Stimulated activated CD4-positive, alpha-beta T cell treated with anti-CD3 and anti-CD28 coated beads, Interleukin-4, amount 100 ng/mL, for 1 hour (primary cell): ENCODE measurements at places on chromosomes 5 and 9.
A peak's percentile ranks its signal among the peaks of the same experiment; 100 is the strongest.

GRCh38 chr5:136190904-136191303 lies 2.1 kb downstream of the SMIM32 start:
- DNase-seq = no peak

GRCh38 chr5:151130922-151131891 lies 26.4 kb downstream of the ANXA6 start:
- DNase-seq = peak; percentile 16

DNA sequence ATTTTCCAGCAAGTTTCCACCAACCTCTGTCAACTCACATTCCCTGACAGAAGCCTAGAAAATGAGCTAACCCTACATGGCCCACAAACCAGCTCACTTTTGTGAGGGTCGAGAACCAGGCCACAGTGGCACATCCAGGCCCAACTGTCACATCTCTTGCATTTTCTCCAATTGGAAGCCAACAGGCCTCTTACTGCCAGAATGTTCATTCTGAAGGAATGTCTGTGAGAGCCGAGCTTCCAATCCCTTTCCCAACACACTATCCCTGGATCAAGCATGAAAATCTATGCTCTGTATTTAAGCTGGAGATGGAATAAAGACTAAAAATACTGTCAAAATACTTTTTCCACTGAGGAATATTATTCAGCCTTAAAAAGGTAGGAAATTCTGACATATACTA lies 20.0 kb downstream of the MARCHF3 start:
- DNase-seq = no peak

DNA sequence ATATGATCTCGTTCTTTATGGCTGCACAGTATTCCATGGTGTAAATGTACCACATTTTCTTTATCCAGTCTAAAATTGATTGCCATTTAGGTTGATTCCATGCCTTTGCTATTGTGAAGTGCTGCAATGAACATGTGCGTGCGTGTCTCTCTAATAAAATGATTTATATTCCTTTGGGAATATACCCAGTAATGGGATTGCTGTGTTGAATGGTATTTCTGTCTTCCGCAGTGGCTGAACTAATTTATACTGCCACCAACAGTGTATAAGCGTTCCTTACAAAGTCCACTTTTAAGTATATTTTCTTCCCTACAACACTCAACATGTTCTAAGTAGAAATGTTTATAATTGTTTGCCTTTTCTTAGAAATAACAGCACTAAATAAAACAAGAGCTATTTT lies 521.9 kb downstream of the DTWD2 start:
- no peak for DNase-seq

DNA sequence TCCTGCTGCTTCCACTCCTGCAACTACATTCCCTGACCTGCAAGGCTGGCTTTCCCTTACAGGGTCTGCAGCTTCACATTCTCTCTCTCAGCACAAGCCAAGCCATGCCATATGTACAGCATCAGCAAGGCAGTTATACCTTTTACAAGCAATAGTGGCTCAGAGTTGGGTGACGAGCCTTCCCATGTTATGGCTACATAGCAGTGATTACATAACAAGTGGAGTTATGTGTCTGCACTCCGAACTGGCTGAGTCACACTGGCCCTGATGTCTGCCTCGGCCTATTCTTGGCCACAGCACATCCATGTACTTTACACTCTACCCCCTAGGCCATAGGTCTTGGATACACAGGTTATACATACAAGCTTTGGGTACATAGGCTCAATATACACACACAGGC lies 52.0 kb upstream of the SNCAIP start:
- no peak for DNase-seq

DNA sequence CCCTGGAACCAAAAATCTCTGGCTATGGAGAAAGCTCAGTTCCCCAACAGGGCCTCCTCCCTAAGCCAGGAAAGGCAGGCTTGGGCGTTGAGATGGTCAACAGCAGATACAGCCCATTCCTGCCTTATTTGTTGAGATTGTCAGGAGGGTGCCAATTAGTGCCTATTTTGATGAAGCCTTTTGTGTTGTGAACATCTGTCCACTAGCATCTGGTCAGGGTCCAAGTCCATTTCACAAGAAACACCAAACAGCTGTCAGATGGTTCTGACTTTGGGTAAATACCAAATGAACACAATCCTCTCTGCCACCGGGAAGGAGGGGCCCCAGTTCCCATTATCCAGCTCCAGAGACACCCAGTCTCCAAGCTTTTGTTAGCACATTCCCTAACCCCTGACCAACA lies 19.9 kb downstream of the SEMA6A start:
- DNase-seq = no peak

DNA sequence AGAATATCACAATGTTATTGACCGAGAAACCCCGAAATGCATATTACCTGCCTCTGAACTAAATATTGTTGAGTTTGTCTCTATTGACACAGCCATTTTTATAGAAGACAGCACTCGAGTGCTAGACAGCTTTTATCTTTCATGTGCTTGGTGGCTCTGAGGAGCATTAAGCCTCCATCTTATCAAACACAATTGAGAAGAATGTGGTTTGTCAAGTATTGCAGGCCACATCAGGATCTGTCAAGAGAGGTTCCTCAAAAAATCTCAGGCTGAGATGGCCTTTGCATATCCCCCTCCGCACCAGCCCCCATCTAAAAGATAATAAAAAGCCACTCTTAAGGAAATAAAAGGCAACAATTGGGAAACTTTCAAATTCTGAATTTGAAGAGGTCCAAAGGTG lies 284.8 kb downstream of the DENND1A start:
- no peak for DNase-seq

- DNase-seq = no peak
Observed at GRCh38 chr5:59838989-59839388, 54.5 kb downstream of the PDE4D start.

GRCh38 chr9:5510360-5510931 lies at the start of gene PDCD1LG2:
TSS of gene PDCD1LG2 (plus strand) at chr9:5510531. CDS start at chr9:5522547, 12,016 bp downstream.
- DNase-seq = peak; percentile 60

DNA sequence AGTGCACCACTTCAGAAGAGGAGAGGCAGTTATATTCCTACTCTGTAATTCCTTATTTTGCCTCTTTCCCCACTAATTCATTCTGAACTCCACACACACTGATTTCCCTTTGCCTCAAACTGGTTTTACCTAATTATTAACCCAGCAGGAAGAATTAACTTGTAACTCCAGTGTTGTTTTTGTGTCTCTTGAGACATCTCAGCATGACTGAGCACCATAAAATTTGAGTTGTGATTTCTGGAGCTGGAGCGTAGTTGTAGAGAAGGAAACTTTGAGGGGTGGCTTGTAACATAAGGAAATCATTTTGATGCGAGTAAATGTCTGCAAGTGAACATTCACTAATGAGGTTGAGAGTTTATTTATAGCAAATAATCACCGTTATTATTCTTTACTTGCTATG lies 265.2 kb downstream of the TMEM38B start:
- no peak for DNase-seq

- DNase-seq = no peak
Observed at GRCh38 chr5:66198837-66199236, 54.7 kb downstream of the SREK1 start.

DNA sequence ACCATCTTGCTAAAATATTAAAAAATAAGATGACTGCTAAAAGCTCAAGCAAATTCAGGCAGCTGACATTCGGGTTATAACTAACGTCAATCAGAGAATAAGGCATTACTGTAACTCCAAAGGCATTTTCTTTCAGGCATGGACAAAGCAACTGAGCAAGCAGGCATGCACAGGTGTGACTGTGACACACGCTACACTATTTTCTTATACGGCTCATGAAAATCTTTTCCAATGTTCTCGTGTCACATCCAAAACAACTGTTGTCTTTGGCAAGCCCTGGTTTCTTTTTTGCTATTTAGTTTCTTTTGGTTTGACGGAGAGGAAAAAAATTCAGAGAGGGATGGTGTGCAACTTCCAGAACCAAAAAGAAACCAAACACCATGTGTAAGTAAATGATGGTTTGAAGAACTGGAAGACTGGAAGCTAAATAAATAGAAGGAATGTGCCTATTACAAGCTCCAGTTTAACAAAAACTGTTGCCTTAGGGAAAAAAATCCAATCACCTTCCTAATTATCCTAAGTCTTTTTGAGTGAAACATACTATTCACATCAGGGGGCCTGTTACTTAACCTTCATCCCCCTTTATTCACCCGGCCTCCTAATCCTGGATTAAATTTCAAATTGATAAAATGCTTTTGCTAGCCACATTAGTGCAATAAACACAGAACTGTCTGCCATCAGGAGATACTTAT lies 277.6 kb downstream of the PSAT1 start:
- no peak for DNase-seq

- no peak for DNase-seq
Observed at GRCh38 chr5:98248949-98249348, 524.5 kb upstream of the RGMB start.

DNA sequence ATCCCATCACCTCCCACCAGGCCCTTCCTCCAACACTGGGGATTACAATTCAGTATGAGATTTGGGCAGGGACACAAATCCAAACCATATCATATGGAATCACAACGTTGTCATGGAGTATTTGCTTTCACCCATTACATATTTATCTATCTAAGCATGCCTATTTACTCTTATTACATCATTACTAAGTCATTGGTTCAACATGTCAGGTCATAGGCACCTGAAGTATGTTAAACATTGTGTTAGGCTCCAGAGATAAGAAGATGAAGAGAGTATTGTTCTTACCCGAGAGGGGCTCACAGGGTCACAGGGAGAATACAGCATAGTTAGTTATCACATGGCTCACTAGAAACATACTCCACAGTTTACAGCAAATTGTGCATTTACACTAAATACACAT lies 150.5 kb downstream of the TMEM161B start:
- DNase-seq = no peak

DNA sequence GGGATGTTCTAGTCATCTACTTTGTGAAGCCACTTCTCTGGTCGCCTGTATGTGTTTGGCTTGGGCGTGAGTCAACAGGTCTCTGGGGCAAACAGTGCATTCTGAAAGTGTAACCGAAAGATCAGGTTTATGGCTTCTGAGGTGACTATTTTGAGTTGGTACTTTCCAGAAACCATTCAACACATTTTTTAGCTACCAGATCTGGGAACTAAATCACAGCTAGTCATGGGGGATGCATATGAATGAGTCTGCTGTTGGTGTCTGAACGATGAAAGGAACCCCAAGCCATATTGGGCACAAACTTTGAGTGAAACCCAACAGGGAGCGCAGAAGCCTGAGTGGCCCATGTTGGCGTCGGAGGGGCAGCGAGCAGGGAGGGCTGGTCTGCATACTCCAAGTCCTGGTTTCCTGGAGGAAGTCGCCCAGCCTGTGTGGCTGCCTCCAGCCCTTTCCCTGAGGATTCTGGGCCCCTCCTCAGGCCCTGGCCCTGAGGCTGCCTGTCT lies 35.3 kb downstream of the UBE2QL1 start:
- DNase-seq = no peak

GRCh38 chr5:128163991-128164390 lies 80.4 kb downstream of the SLC12A2 start:
- DNase-seq = no peak

DNA sequence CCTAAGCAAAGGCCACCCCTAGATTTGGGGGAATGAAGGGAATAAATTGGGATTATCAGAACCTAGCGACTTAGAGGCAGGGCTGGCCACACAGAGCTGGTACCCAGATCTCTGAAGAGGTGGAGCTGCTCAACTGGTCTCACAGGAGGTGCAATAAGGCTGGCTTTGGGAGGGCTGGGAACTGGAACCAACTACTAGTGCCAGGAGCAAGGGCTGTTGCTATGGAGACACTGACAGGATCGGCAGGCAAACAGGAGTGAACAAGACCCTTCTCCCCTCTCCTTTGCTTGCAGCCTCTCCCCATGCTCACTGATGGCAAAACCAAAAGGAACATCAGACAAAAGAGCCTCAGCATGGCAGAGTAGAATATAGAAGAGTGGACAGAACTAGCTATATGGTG lies 17.0 kb upstream of the WHRN start:
- no peak for DNase-seq

DNA sequence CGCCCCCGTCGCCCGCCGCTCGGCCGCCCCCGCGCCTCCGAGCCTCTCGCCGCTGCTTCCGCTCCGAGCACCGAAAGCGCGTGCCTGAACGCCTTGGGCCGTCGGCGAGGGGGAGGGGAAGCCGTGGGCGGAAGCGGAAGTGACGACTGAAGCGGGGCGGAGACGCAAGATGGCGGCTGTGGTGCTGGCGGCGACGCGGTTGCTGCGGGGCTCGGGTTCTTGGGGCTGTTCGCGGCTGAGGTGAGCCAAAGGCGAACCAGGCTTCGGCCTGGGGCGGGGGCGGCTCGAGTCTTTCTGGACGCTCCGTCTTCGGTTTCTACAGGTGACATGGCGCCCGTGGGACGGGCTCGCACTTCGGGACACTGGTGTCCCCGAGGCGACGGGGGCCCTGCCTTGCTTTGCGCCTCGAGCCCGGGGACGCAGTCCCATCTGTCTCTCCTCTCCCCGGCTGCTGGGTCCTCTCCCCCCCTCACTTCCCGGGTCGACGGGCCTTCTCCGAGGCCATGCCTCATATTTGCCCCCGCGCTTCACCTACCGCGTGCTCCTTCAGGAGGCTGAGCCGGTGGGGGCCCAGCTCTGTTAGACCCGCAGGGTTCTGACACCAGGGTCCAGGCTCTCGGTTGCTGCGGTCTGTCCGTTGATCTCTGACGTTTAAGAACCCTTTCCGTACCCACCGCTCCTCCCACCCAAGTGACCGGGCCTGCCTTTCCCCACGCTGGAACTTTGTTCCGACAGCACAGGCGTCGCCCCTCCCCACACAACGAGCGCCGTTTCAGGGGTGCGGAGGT lies at the start of the genes ENTR1 and PMPCA:
TSS of gene ENTR1 (minus strand) at position 115 of the 788 bp plus-strand sequence. CDS start 217 bp downstream, outside the sequence.
TSS of gene PMPCA (plus strand) at position 159 of the 788 bp plus-strand sequence. CDS start at position 170, 11 bp downstream.
- peak; percentile 99 for DNase-seq

DNA sequence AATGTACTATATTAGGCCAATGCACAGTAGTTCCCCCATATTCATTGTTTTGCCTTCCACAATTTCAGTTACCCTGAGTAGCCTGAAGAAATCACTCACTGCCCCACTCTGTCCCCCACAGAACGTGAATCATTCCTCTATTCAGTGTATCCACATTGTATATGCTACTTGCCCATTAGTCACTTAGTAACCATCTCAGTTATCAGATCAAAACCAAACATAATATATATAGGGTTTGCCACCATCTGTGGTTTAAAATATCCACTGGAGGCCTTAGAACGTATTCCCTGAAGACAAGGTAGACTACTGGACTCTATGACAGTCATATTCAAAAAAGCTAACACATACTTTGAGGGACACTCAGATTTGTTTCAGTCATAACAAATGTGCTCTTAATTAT lies 465.7 kb upstream of the RGMB start:
- no peak for DNase-seq

DNA sequence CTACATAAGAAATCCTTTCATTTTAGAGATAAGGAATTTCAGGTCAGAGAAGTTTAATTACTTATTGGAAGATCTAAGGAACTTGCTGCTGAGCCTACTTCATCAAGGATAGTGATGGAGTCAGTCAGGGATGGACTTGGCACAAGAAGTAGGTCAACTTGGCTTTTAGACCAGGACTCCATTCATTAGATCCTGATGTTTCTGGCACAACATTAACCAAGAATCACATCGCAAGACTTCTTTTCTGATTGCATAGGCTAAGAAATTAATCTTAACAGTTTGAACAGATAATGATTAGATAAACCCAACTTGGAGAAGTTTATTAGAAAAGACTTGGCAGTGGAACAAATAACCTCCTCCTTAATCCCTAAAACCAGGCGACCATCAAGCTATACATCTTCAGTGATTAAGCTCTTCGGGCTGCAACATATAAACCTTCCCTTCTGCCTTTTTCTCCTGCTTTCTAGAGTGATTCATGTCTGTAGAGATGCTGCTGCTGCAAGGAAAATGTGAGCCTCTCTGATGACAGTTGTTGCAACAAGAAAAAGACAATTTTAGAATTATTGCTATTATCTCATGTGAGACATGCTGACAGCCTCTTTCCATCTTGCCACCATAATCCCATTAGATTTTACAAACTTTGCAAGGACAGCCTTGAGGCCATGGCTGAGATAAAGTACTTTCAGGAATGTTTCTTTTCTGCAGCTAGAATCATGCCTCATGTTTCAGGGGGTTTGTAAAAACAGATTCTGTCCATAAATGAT lies 207.9 kb upstream of the SLC27A6 start:
- DNase-seq = no peak
